IMR-90 (cell line): ENCODE measurements at places on chromosomes 7 and 10. TPM values are rescaled to one million over a fixed set of nuclear protein-coding genes. Genes with fewer than 3 reads are reported as not detected.

- no peak for DNase-seq
Observed at GRCh38 chr10:113149626-113150025, 199.6 kb downstream of the TCF7L2 start.

Gene ELMO1
- polyA plus RNA-seq = 0.03 TPM in 1 of 2 replicates, not detected in the other

GRCh38 chr10:44862006-44862751, 49.0 kb upstream of the TMEM72 start:
- no peak for DNase-seq

Gene AKR1D1
- polyA plus RNA-seq = not detected in 2 replicates

- DNase-seq = no peak
Observed at GRCh38 chr7:74320645-74321221, 31.5 kb downstream of the CLIP2 start.

Gene PRLHR
- polyA plus RNA-seq = not detected in 2 replicates

- peak; percentile 11 for DNase-seq
Observed at GRCh38 chr10:123967626-123968243, 76.1 kb upstream of the CPXM2 start.

DNA sequence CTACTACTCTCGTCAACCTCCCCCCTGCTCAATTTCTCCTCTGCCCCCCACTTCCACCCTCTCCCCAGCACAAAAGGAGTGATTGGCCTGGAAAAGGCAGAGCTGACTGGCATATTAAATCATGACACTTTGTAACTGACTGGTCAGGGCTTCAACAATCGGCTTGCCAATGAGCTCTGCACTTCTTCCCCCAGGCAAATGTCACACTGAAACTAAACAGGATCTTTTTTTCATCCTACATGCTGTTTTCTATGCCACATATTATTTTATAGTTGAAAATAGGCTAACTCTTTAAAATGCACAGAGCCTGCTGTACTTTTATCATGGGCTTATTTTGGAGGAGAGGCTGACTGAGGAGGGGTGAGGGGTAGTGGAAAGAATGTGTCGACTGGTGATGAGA, 295.2 kb downstream of the TCF7L2 start:
- DNase-seq = no peak

Gene SPDYE1
- not detected in 2 replicates for polyA plus RNA-seq

Gene AKR1C8
- not detected in 2 replicates for polyA plus RNA-seq

DNA sequence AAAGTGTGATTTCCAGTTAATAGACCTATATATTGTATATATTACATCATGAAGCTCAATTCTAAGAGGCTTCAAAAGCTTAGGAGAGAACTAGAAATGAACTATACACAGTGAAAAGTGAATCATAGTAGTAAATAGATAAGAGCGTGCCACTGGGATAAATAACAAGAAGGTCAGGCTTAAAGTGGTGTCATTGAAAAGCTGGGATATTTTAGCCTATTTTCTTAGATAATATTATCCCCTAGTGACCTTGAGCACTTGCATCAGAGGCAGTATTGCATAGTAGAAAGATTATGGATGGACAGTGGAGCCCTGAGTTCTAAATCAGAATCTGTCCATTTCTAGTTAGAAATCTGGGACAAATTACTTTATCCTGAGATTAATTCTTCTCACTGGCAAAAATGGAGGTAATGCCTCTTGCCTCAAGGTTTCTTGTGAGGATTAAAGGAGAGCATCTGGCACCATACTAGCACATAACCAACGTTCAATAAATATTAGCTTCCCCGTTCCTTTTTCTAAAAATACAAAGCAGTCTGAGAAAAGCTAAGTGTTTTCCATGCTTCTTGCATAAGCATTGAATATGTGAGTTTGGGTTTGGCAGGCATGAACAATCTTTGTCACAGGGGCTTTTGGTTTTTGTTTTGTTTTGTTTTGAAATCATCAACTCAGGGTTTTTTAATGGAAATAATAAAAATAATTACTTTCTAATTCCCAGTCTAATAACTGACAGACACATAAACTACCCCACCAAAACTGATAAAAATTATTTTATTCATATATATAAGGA, 27.3 kb upstream of the MACC1 start:
- peak; percentile 50 for DNase-seq

GRCh38 chr10:98030991-98031431, 590 bp upstream of the CRTAC1 start:
- DNase-seq = no peak

- no peak for DNase-seq
Observed at GRCh38 chr7:121529003-121529402, 132.9 kb upstream of the FAM3C start.

Gene FAM13C
- 1.1 and 1.6 TPM in 2 replicates for polyA plus RNA-seq

Gene ADGRA1
- not detected in 2 replicates for polyA plus RNA-seq

GRCh38 chr10:63391812-63392211, 74.0 kb downstream of the JMJD1C start:
- no peak for DNase-seq

- no peak for DNase-seq
Observed at GRCh38 chr7:115679423-115679822, 351.1 kb downstream of the TFEC start.

Gene METTL27
- polyA plus RNA-seq = 4.3 and 5.2 TPM in 2 replicates

- no peak for DNase-seq
Observed at GRCh38 chr7:11655163-11655562, 176.8 kb downstream of the THSD7A start.

Gene HOXA9
- 0.32 and 0.59 TPM in 2 replicates for polyA plus RNA-seq

- peak; percentile 63 for DNase-seq
Observed at GRCh38 chr7:148697256-148698006, 1.3 kb upstream of the CUL1 start.

Gene AKR1C3
- polyA plus RNA-seq = 0.22 and 0.51 TPM in 2 replicates

Gene ZDHHC16
- 54.7 and 57.9 TPM in 2 replicates for polyA plus RNA-seq

GRCh38 chr10:16968416-16969041, 151.3 kb upstream of the RSU1 start:
- DNase-seq = peak; percentile 93

GRCh38 chr7:8511855-8512254, 78.4 kb downstream of the NXPH1 start:
- no peak for DNase-seq

DNA sequence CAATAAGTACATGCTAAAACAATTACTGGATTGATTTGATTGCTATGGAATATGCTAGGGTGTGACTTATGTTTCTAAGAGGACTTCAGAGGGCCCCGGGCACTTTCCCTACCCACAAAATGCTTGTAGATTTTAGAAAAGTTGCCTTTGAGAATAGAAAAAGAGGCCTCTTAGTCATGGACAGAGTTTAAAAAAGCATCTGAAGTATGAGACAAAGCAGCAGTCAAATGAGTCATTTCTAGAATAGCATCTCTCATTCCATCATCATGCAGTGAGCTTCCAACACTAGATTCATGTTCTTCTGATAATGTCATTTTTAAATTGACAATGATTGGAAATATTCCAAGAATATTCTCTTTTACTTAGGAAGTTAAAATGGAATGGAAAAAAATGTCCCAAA, 675.1 kb upstream of the PCDH15 start:
- no peak for DNase-seq

Gene ESYT2
- polyA plus RNA-seq = 23.7 and 26.7 TPM in 2 replicates

DNA sequence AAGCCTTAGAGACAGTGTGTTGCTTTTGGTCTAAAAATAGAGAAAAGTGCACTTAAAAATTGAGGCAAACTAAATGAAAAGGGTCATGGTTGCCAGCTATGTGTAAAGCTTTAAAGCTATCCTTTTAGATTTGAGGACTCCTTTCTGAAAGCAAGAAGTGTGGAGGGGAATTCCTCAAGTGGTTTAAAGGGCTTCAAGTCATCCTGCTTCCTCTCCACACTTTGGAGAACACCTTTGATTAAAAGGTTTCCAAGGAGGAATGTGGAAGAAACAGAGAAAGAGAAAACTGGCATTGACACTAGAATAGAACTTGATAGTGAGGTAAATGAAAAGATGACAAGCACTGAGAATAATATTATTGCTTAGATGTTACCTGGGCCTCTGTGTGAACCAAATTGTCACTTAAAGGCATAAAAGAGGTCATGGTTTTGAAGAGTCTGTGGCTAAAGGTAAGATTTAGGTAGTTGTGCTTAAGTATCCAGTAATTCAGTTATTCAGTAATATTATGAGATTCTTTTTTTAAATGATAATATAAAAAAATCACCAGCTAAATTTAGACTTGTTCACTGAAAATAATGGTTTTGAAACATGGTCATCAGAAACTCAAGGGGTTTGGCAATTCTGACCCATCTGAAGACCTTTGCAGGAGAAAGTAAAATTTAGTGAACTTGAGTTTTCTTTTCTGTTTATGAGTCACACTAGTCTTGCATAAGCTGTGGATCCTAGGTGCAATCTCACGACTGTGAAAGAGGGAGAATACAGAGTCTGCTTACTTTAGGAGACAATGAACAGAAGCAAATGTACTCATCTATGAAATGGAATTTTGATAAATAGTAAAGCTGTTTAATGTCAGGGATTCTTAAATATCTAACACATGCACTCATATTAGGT, 466.0 kb downstream of the KIF20B start:
- peak; percentile 17 for DNase-seq

Gene SDK1
- polyA plus RNA-seq = 1.3 and 1.5 TPM in 2 replicates

DNA sequence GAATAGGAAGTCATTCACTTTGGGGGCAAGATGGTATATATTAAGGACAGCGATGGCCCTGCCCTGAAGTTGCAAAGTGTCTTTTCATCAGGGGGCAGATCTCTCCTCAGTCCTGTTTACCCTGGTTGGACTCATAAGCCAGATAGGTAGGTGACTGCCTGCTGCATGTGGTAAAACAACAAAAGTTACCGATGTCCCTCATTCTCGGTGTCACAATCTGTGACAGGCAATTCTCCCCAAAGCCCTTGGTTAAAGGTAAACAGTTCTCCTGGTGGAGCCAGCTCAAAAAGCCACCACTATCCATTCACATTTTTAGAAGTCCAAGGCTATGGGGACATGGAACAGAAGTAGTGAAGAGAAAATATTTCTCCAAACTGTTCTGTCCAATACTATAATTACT, 9.9 kb upstream of the SLC25A13 start:
- DNase-seq = no peak

Gene FKBP6
- not detected in 2 replicates for polyA plus RNA-seq

DNA sequence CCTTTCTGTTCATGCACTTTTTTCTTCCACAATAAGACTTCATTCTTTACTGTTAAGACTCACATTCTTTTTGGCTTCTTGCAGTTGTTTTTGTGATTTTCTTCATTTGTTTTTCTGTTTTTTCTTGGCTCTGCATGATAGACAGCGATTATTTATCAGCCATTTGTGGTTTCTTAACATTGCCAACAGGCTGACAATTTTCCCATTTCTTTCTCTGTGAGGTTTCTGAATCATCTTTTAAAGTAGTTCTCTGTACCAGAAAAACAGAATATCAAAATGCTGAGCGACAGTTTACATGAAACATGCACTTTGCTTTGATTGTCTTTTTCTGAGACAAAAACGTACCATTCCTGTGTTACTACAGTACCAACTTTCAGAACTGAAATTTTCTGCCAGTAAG, 334.2 kb upstream of the MAGI2 start:
- DNase-seq = no peak

DNA sequence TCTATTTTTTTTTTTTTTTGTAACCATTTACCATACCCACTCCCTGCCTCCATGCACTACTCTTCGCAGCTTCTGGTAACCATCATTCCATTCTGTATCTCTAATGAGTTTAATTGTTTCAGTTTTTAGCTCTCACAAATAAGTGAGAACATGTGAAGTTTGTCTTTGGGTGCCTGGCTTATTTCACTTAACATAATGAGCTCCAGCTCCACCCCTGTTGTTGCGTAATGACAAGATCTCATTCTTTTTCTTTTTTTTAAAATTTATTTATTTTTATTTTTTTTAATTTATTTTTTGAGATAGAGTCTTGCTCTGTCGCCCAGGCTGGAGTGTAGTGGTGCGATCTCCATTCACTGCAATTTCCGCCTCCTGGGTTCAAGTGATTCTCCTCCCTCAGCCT, 142.3 kb upstream of the PCLO start:
- no peak for DNase-seq

Gene NXPH1
- polyA plus RNA-seq = not detected in 2 replicates

- no peak for DNase-seq
Observed at GRCh38 chr7:26365901-26366275, 74.2 kb downstream of the SNX10 start.
